ENCODE measurements at places on chromosomes 7 and 10.

DNA sequence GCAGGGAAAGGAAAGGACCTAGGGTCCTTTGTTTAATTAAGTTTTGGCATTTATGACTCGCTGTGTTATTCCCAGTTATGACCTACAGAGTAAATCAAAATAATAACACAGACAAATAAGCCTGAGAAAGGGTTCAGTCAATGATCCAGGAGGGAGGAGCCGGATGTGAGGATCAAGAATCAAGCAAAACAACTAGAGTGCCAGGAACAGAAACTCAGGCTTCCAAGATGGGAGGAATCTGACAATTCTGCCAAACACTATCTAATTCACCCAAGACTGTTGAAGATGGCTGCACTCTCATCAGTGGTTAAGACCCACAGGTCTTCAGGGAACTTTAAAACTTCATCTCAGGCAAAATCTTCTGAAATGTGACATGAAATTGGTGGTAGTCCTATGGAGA, 50.3 kb upstream of the PIP4K2A start:
- DNase-seq, result no peak

- DNase-seq, result no peak
Measured at GRCh38 chr10:74585231-74586087, 240.9 kb upstream of the KAT6B start.

GRCh38 chr10:7285522-7286322, 125.1 kb downstream of the SFMBT2 start:
- no peak for DNase-seq

GRCh38 chr7:105810556-105810955, 65.8 kb downstream of the ATXN7L1 start:
- DNase-seq, result no peak

- DNase-seq, result no peak
Measured at GRCh38 chr7:30678805-30679204, 3.5 kb downstream of the CRHR2 start.

- DNase-seq, result no peak
Measured at GRCh38 chr10:104144931-104145330, 23.0 kb downstream of the SFR1 start.

- no peak for DNase-seq
Measured at GRCh38 chr7:70356085-70356786, 758.0 kb downstream of the AUTS2 start.

GRCh38 chr7:1181640-1182039, 21.6 kb upstream of the ZFAND2A start:
- no peak for DNase-seq

DNA sequence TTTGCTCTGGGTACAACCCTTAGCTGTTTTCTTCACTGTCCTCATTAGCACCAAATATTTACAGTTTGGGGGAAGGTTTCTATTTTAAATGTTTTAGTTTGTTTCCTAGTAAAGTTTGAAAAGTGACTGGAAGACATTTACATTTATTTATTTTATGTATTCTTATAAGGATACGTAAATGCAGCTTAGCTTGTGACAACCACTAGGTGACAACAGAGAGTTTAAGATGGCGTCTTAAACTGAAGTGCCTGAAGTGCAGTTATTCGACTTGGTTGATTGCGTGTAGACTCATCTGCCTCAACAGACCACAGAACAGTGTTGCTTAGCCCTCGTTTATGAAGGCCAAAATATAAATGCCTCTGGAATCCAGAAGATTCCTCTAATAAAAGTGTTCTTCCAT, 378.2 kb upstream of the MYO3A start:
- no peak for DNase-seq

GRCh38 chr10:133396035-133396624, 2.2 kb downstream of the MTG1 start:
- DNase-seq, result no peak

GRCh38 chr10:74808501-74808900, 17.9 kb upstream of the KAT6B start:
- no peak for DNase-seq

DNA sequence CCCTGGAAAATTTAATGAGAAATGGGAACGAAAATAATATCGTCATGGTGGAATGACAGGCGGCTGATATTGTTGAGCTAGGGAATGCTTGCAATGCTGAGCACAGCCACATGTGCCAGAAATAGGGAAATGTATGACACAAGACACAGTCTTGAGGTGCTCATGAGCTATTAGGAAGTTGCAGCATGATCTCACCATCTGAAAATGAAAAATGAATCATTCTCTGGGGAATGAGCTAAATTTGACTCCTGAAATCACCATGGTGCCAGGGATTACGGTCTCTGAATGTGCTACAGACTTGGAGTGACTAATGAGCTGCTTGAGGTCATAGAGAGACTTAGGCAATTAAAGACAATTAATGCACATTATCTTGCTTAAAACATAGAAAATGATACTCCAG, 845.0 kb downstream of the CNTNAP2 start:
- no peak for DNase-seq

GRCh38 chr10:9009505-9009904, 955.0 kb downstream of the GATA3 start:
- no peak for DNase-seq

- peak; percentile 27 for DNase-seq
Measured at GRCh38 chr10:96719850-96720421, 378 bp downstream of the PIK3AP1 start.

GRCh38 chr10:35913628-35914027, 271.5 kb upstream of the FZD8 start:
- DNase-seq, result no peak

- DNase-seq, result no peak
Measured at GRCh38 chr7:75967487-75967997, 26.9 kb downstream of the TMEM120A start.

DNA sequence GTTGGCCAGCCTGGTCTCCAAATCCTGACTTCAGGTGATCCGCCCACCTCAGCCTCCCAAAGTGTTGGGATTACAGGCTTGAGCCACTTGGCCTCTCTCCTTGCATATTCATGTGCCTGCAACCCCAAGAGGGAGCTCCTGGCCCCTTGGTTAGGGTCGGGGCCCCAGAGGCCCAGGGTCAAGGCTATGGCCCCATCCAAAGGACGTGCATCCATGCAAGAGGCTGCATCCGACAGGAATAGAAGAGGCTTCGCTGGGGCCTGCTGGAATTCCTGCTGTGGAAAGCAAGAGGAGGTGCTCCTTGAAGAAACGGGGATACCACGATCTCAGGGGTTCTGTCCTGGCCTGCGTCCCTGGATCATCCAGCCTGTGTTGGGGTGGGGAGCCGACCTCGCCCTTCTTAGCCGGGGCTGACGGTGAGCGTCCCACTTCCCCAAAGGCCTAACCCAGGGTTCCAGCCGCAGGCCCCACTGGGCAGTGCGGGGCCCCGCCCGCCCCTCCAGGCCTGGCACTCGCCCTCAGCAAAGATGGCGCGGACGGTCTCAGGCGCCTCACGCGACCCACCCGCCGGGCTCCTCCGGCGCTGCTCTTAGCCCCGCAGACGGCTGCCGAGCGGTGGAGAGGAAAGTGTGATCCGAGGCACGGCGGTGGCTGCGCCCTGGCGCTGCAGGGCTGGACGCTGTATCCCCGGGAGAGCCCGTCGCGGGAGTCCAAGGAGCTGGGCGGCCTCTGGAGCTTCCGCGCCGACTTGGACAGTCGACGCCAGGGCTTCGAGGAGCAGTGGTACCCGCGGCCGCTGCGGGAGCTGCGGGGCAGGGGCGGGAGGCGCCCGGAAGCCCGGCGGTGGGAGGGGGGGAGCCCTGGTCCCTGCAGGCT, 54.7 kb downstream of the ZNF727 start:
- no peak for DNase-seq

DNA sequence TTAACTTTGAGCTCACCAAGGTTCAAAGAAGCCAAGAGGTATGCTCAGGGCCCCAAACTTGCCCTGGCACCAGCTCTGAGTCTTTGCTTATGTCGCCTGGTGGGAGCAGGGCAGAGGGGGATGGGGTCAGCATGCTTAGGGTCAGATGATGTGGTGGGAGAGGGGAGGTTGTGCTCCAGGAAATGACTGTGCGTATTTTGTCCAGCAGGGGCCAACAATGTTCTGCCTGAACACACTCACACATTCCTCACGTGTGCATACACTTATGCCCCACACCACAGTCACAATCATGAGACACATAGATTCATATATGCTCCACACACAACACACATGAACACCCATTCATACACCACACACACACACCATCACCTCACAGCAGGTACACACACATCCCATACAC, 4.4 kb upstream of the RAMP3 start:
- DNase-seq, result no peak

DNA sequence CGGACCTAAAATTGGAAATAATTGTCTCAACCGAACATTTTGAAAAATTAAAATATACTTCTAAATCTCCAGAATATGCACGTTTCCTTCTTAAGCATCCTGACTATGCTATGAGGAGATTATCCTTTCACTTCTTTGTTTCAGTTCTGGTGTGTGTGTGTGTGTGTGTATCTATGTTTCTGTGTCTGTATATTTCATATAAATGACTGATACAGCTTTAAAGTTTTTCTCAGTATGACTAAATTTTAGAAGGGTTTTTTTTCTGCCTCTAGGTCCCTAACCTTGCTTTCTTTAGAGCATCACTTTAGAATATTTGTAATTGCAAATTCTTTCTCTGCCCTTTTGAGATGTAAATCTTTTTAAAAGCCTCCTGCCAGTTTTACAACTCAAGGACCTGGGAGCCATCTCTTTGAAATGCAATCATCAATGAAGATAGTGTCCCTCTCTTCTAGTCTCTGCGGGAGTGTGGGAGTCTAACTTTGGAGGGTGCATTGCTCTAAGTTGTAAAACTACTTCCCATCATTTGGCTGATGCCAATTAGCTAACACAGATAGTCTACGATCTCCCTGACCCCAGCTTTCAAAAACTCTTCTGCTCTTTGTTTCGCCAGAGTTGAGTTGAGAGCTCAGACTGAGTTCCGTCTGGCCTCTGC, 782.0 kb upstream of the ZWINT start:
- DNase-seq, result no peak

DNA sequence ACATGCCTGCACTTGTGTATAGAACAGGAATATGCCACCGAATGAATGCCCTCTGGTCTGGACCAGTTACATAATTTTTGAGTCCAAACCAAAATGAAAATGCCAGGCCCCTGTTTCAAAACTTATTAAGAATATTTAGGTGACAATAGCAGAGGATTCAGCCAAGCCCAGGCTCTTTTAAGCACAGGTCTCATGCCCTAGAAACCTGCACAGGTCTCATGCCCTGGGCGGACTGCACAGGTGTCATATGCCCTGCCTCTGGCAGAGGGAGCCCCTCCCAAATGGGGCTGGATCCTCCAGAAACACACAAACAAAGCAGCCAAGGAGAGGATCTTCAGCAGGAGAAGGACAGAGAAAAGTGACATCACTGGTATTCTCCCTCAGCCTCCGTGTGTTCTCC, 605.4 kb upstream of the NRP1 start:
- DNase-seq, result no peak

GRCh38 chr10:17502814-17503213, 48.4 kb upstream of the ST8SIA6 start:
- no peak for DNase-seq

DNA sequence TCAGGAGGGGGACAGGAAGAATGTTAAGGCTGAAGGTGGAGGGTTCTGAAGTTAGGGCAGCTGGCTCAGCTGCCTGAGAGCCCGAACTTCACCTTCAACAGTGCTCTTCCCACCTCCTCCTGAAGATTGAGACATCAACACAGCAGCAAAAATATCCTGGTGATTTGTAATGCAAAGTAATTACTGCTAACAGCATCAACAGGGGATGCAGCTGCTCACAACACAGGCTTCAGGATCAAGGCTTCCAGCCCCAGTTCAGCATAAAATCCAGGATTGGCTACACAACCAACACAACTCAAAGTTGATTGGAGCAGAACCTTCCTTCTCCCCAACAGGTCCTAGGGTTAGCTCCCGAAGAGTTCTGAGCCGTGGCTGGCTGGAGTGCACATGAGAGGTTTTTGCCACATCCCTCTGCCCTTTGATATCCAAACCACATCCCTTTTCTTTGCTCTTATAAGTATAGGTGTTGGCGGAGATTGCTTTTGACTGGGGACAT, 242.4 kb downstream of the KIAA1217 start:
- DNase-seq, result no peak

DNA sequence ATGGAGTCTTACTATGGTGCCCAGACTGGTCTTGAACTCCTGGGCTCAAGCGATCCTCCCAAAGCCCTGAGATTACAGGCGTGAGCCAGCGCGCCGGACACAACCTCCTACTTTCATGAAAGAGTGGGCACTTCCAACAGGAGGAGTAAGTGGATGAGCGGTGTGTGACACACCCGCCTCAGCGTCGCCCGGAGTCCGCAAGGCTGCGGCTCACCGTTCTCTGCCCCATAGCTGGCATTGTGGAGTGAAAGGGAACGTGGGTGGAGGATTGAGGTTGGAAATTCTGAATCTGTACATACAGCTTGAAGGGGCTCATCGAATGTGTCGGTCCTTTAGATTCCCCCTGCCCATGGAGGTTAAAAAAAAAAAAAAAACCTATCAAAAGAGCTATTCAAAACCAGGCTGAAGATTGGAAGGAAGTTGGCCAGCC, 524 bp upstream of the PRXL2A start:
- no peak for DNase-seq

GRCh38 chr7:18753972-18754610, 258.5 kb downstream of the HDAC9 start:
- no peak for DNase-seq

DNA sequence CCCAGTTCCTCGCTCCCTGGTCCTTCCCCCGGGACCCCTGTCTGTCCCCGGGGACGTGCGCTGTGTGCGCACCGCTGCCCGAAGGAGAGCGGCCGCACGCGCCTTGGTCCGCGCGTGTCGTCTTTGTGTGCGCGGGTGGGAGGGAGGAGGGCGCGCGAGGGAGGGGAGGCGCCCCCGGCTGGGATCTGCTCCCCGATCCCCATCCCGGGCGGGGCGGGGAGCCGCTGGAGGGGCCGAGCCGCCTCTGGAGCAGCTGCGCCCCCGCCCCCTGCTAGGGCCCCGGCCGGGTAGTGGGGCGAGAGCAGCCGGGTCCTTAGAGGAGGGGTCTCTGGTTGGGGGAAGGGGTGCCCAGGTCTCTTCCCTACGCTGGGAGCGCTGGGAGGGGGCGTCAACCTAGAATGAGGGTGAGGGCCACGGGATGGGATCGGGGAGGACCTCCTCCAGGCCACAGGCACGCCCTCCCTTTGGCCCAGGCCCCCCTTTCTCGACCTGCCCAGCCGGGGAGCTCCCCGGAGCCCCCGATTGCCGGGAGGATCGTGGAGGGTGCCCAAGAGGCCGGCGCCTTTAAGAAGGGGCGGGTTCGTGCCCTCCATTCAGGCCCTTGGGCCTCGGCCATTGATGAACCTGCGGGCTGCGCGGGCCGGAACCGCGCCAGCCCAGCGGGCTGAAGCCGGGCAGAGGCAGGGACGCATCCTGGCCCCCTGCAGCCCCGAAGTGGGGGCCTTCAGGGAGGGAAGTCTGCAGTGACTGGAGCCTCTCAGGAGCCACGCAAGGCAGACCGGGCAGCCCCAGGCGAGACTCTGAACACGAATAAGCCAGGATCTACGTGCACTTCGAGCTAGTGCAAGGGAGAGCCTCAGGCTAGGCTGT, 678 bp downstream of the SH2B2 start:
- no peak for DNase-seq

GRCh38 chr7:112001091-112001826, 204.9 kb downstream of the DOCK4 start:
- no peak for DNase-seq

All from stimulated activated CD4-positive, alpha-beta T cell treated with anti-CD3 and anti-CD28 coated beads, Interleukin-1b, Interleukin-23, amount 100 ng/mL, for 1 hour (primary cell).